ENCODE measurements at places on chromosomes 12 and 14. TPM values are rescaled to one million over a fixed set of nuclear protein-coding genes. Genes with fewer than 3 reads are reported as not detected.

Gene DAD1
- 660 TPM for polyA plus RNA-seq

Gene SLC25A3
- polyA plus RNA-seq = 260 TPM

Gene FGD4
- polyA plus RNA-seq = not detected

Gene TMEM119
- 0.21 TPM for polyA plus RNA-seq

Gene CLEC14A
- not detected for polyA plus RNA-seq

Gene GPD1
- polyA plus RNA-seq = not detected

Gene ABCC9
- not detected for polyA plus RNA-seq

Gene PRPH
- polyA plus RNA-seq = not detected

Gene PDE6H
- not detected for polyA plus RNA-seq

Gene RITA1
- polyA plus RNA-seq = 26.2 TPM

Measured in naive thymus-derived CD8-positive, alpha-beta T cell (primary cell).